ENCODE measurements at places on chromosomes 13 and 19.

DNA sequence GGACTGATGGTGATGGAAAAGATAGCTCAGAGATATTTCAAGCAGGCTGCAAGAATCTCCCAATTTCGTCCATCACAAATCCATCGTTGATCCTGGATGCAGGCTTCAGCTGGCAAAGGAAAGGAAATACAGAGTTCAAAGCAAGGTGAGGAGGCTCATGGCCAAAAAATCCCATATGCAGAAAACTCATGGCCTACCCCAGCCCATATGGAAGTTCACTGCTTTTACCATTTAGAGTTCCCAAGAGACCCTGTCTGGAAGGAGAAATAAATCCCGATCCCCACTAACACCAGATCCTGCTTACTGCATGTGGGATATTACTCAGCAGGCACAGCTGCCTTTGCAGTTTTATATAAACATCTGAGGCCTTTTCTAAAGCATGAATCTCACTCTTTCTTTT is 412.9 kb upstream of the SPRY2 start:
- no peak for DNase-seq

GRCh38 chr13:52009946-52010345 is 1.3 kb downstream of the ATP7B start:
- DNase-seq: no peak

DNA sequence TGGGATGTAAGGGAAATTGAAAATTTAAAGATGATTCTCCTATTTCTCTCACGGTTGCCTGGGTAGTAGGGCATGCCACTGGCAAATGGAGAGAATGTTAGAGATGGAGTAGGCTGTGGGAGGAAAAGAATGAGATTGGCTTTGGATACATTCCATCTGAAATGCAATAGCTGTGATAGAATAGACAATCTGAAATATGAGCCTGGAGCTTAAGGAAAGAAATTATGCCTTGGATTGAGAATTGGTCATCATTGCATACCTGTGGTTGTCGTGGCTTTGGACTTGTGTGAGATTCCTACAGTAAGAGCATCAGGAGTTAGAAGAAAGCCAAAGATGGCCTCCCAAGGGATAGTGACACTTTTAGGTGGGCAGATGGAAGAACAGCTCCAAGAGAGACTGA is 305.1 kb upstream of the SLC10A2 start:
- DNase-seq: no peak

DNA sequence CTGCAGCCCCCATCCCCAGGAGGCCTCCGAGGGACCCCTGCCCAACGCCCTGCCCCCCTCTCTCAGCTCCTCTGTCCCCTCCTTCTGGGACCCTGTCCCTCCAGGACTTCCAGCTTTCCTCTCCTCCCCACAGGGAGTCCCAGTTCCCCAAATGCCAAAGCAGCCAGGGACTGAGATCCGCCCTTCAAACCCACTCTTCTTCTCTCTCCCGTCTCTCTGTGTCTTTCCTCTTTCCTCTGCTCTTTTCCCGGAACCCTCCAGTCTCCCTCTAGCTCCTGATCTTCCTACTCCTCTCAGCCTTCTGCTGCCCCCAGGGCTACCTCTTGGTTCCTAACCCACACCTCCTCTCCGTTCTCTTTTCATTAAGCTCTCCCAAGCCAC is 377 bp downstream of the CA11 start:
- no peak for DNase-seq

DNA sequence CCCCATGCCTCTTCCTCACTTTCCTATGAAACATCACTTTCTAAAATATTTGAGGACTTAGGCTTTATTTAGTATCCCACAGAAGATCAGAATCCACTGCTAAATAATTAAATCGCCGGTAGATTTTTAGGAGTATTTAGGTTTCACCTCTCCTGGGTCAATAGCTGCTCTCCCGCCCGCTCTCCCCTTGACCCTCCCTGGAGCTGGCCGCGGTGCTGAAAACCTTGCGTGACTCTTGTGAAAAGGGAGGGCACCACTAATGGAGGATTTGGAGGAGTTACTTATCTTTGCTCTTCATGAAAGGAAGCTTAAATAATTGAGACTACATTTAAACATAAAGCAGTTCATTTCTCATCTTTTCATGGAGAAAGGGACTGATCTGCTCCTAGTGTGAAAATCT is 14.1 kb downstream of the POU4F1 start:
- no peak for DNase-seq

DNA sequence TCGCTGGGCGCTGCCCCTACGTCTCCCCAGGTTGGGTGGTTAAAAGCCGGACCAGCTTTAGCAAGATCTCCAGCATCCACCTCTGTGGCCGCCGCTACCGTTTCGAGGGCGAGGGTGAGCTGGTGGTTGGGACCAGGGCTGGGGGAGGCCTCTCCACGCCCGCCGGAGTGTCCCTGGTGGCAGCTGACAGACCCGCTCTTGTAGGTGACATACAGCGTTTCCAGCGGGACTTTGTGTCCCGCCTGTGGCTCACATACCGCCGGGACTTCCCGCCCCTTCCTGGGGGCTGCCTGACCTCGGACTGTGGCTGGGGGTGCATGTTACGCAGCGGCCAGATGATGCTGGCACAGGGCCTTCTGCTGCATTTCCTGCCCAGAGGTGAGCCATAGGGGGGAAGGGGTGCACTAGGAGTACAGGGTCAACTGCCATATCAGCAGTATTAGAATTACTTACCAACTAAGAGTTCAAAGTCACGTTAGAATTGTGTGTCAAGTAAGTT is 1.1 kb downstream of the ATG4D start:
- DNase-seq: no peak

DNA sequence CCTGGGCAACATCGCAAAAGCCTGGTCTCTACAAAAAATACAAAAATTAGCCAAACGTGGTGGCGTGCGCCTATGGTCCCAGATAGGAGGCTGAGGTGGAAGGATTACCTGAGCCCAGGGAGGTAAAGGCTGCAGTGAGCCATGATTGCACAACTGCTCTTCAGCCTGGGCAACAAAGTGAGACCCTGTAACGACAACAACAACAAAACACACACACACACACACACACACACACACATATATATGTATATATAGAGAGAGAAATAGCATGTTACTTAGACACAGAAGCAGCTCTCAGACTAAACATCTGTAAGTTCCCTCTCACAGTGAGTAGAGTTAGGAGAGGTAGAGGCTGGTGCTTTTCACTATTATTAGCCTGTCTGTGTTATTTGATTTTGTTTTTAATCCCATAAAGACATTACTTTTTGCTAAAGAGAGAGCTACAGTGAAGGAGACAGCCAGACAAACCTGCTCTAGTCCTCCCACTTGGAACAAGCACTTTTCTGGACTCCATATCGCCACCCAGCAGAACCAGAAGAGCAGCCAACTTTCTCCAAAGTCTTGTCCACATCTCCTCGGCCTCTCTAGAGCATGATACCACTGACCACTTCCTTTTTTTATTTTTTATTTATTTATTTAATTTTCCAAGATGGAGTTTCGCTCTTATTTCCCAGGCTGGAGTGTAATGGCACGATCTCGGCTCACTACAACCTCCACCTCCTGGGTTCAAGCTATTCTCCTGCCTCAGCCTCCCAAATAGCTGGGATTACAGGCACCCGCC is 2.8 kb upstream of the LIN7B start:
- DNase-seq: no peak

DNA sequence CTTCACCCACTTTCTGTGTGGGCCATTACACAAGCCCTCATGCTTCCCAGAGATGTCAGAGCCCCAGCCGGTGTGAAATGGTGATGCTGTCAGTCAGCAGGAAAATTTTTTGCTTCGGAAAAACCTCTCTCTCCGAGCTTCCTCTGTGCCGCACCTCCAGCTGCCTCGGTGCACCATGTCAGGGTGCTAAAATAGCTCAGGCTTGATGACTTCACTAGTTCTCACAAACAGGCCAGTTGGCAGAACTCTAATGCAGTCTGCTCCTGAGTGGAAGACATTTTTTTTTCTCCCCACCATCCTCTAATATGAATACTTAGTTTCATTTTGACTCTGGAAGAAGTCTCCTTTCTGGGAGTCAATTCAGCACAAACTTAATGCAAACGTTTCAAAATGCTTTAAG is 71.3 kb downstream of the KLF12 start:
- DNase-seq: peak; percentile 52

DNA sequence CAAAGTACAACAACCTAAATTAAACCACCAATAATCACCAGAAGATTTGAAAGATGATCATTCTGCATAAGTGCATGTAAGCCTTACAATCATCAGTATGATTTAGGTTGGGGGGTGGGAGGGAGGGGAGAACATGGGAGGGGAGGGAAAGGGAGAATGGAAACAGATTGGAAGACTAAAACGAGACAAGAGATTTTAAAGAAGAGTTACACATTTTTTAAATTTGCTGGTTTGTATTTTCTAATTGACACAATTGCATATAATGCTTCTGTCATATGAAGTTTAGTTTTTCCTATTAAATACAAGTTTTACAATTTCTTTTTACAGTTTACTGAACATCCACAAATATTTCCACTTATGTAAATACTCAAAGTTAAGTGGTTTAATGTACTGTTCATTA is 2118.9 kb downstream of the PCDH9 start:
- no peak for DNase-seq

DNA sequence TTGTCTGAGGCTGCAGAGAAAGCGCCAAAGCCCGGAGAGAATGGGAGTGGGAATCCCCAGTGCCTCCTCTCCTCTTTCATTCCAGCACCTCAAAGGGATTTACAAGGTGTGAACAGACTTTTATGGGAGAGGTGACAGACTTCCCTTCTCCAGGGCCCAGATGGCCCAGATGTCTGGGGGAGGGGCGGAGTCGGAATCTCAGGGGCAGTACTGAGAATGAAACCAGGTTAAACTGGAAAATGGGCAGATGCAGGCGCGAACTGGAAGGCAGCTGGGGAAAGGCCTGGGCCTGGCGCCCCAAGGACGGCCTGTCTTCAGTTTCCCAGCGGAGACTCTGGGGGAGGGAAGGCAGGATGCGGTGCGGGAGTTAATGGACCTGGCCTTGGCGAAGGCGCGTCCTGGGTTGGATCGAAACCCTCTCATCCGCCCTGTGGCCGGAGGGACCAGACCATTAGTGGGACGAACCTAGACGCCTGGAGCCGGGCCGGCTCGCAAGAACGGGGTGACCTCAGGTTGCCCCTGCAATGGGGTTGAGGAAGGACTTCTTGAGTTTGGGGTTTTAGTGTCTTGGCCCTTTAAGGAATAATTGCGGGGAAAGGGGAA is 592 bp upstream of the TRIP10 start:
- no peak for DNase-seq
